Hematopoietic multipotent progenitor cell treated with erythropoietin and hydrocortisone succinate and interleukin-3 and kit ligand, for 17 days (in vitro differentiated cells): ENCODE measurements at places on chromosomes 11 and 22.

GRCh38 chr11:131666006-131666405, 295.6 kb downstream of the NTM start:
- no peak for DNase-seq

- DNase-seq: no peak
These were observed 76.7 kb upstream of the KCNQ1OT1 start for GRCh38 chr11:2776351-2777061.

GRCh38 chr11:69686452-69686851, 11.3 kb upstream of the LTO1 start:
- DNase-seq: no peak

- no peak for DNase-seq
These were observed 3.4 kb downstream of the SLC17A6 start for GRCh38 chr11:22341588-22341931.

DNA sequence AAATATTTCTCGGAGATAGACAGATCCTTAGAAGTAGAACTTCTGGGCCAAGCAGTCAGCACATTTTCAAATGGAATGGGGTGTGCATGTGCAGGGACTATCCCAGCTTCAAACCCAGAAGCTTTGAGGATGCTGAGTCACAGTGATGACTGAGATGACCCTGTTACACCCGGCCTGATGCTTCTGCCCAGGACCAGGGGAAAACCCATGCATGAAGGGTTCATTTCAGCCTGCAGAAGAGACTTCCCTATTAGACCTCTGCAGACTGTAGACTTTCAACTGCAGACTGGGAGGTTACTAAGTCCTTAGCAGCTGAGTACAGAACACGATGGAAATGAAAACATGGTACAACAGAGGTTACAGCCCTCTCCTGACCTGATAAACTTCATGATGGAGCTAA, 3.6 kb upstream of the OR2AT4 start:
- peak; percentile 51 for DNase-seq

DNA sequence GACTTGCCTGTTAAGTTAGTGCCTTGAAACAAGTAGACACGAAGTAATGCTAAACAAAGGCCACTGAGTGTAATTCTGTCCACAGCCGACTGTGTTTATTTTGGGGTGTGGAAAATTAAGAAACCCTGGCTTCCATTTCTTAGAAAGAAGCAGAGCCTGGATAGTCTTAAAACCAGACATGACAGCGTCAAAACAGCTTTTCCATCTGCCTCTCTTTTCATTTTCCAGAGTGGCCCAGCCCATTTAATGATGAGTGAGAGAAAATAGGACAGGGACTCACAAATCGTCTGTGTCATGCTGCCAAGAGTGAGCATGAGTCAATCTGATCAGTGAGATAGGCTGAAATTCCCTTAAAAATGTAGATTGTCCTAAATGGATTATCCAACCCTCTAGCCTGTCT, 485.9 kb downstream of the JRKL start:
- DNase-seq: no peak

DNA sequence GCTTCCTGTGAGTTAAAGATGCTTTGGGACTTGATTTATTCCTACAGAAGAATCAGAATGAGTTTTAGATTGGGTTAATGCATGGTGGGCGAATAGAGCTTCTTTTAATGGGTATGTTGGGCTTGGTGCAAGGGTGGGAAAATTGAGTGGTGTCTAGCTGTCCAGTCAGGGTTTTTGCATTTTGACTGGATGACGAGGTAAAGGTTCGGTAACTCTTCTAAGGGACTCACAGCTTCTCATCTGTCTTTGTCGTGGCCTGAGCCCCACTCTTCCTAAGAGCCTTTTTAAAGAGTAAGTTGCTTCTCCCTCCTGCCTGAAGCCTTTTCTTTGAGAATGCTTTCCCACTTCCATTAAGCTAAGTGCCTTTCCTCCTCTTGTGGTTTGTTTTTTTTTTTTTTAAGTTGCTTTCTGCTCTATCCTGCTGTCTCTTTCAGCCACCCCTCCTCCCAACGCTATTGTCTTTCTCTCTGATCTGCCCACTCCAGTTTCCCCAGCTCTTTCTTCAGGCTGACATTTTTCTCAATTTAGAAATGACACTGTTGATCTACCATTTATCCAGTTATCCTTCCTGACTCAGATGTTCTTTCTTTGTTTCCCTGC, 1.1 kb downstream of the DPF2 start:
- no peak for DNase-seq

GRCh38 chr22:22712092-22712658, 67.8 kb downstream of the GGTLC2 start:
- DNase-seq: no peak

DNA sequence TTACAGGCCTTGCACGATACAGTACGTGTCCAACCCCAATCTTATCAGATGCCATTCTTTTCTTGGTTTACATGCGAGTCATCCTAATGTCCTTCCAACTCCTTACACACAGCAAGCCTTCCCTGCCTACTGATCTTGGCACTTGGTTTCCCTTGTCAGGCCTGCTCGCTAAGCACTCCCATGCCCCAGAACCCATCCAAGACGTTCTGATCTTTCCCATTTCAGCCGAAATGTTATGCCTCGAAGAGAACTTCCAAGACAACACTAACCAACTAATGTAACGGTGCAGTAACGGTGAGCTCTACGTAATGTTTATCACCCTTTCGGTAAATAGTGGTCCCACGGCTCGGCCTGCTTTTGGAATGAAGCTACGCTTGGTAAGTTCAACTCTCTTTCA, 521 bp downstream of the PES1 start:
- peak; percentile 53 for DNase-seq

GRCh38 chr11:113684496-113684895, 21.6 kb downstream of the TMPRSS5 start:
- DNase-seq: no peak

DNA sequence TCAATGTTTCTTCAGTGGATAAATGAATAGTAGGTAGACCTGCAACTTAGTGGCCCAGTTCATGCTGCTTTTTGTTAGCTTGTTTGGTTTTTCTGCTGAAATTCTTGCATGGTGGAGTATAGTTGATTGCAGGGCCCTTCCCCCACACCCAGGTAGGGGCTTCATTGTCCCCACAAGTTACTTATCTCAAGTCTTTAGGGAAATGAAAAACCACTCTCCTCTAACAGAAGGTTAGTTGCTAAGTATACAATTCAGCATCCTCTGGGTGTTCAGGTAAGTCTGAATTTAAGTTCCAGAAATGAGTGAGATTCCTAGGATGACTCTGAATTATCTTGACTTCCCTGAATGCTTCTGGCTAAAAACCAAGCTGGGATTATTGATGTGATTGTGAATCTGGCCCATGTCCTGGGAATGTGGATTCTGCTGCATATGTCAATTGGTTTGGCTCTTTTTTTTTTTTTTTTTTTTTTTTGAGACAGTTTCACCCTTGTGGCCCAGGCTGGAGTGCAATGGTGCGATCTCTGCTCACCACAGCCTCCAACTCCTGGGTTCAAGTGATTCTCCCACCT, 40.3 kb downstream of the BCL2L13 start:
- no peak for DNase-seq

DNA sequence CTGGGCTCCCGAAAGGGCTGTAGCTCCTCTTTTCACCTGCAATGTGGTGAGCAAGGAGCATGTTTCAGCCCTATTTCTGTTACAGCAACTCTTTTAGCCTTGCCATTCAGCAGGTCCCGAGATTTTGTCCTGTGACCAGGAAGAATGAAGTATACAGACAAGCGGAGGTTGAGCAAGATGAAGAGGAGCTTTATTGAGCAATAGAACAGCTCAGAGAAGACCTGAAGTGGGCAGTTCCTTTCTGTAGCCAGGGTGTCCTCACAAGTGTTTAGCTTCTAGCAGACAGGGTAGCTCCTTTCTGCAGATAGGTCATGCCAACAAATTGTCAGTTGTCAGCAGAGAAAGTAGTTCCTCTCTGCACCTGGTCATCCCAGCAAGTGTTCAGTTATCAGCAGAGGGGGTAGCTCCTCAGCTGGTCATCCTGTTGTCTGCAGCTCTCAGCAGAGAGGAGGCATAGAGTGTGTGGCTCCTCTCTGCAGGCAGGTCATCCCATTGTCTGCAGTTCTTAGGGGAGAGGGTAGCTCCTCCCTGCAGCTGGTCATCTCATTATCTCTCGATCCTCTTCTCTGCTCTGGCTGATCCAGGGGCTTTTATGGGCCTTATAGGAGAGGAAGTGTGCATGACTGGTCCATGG, 5.4 kb upstream of the OR56A4 start:
- DNase-seq: no peak

- no peak for DNase-seq
These were observed 193.5 kb downstream of the UVRAG start for GRCh38 chr11:76008474-76008873.

GRCh38 chr11:2272946-2273280, 2.5 kb upstream of the ASCL2 start:
- no peak for DNase-seq

GRCh38 chr11:61258546-61258945, 17.6 kb downstream of the PGA5 start:
- DNase-seq: no peak

GRCh38 chr22:44256085-44256484, 56.7 kb downstream of the SHISAL1 start:
- no peak for DNase-seq

DNA sequence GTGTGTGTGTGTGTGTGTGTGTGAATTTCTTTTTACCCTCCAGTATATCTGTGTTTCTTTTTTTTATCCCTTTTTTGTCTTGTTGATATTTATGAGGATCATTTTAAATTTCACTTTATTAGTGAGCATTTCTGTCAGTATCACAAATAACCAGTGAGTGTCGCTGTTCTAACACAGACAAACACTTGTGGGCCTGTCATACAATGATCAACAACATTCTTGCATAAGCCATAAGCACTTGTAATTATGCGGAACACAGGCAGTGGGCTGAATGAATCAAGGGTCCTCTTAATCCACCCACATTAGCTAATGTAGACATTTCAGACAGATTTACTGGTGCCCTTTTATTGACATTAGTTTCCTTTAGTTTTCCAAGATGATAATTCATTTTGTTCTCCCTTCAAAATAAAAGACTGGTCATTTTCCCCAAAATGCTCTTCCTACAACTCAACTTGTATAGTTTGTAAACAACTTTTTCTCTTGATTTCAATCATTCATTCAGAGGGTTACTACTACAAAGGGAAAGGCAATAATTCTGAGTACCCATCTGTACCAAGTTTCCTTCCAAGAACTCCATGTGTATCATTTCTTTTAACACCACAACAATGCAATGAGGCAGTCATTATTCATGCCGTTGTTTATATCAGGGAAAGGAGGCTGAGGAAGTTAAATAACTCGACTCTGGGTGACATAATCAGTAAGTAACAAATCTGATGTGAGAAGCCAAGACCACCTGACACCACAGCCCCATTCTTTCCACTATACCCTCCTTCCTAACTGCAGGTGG, 34.5 kb upstream of the ANO3 start:
- DNase-seq: no peak

DNA sequence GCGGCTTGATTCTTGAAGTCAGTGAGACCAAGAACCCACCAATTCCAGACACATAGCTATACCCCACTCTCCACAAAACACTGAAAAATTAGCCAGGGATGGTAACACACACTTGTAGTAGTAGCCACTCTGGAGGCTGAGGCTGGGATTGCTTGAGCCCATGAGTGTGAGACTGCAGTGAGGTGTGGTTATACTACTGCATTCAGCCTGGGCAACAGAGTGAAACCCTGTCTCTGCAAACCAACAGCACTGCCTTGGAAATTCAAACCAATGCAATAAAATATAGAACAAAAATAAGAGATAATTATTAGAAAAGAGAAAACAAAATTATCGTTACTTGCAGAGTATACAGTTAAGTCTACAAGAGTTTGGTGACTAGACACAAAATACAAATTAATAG, 20.2 kb upstream of the PRDM10 start:
- no peak for DNase-seq
